ENCODE measurements at places on chromosomes 11 and 22. TPM values are rescaled to one million over a fixed set of nuclear protein-coding genes. Genes with fewer than 3 reads are reported as not detected.

Gene OR51A4
- not detected for total RNA-seq

Gene FOLR2
- total RNA-seq = not detected

Gene KCTD21
- 7.1 TPM for total RNA-seq

Gene GSTT2B
- 0.81 TPM for total RNA-seq

Gene NEFH
- total RNA-seq = not detected

Gene FIBIN
- not detected for total RNA-seq

Gene NRIP3
- 4.5 TPM for total RNA-seq

GRCh38 chr11:67499808-67500483 is 5.2 kb downstream of the PITPNM1 start:
- DNase-seq = no peak

DNA sequence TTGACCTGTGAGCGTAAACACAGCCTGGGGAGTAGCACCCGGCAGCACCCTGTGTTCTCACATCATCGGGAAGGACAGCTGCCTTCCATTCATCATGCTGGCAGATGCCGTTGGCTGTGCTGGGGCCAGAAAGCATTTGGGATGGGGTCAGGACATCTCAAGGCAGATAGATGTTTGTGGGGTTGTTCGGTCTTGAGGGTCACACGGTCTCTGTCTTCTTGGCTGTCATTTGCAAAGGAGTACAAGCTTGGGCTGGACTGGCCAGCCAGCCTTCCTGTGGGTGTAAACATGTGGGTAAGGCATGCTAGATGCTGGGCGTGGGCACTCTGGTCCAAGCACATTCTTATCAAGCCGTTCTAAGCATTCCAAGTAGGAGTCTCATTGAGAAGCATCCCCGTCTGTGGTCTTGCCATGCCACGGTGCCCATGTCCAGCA is 81.4 kb downstream of the TBC1D22A start:
- no peak for DNase-seq

GRCh38 chr11:1924181-1924580 is 4.7 kb downstream of the TNNT3 start:
- no peak for DNase-seq

DNA sequence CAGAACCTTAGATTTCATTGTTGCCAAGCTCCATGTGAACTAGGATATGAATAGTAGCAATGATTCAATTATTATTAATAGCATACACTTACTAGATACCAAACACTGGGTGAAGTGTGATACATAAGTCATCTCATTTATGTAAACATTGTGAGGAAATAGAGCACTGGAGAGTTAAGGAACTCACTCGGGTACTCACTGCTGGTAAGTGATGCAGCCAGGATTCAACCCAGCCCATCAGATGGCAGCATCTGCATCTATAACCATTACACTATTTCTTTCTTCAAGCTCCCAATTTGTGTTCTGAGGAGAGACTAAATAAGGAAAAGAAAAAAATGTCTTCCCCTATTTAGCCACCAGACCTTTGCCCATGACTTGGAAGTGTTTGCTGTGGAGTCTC is 10.2 kb upstream of the ALG8 start:
- no peak for DNase-seq

DNA sequence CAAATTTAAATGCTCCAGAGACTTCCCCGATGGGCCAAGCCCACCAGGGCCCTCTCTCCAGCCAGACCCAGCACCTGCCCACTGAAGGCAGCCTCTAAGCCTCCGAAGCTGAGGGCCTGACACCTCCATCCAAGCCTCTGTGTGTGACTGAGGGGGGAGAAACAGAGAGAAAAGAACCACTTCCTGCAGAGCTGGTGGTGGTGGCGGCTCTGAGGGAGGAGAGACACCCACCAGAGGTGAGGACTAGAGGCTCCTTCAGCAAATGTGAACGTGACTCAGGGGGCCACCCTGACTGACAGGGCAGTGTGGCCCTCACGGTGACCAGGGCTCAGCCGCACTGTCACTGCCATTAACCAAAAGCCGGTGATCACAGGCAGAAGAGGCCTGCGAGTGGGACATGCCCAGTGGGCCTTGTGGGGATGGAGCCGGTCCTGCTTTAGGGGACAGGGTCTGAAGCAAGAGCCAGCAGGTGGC is 31.0 kb upstream of the CD5 start:
- no peak for DNase-seq

- no peak for DNase-seq
These were observed 20.8 kb upstream of the JAM3 start for GRCh38 chr11:134048028-134048427.

GRCh38 chr11:121688055-121688491 is 235.3 kb upstream of the SORL1-AS1 start:
- no peak for DNase-seq

DNA sequence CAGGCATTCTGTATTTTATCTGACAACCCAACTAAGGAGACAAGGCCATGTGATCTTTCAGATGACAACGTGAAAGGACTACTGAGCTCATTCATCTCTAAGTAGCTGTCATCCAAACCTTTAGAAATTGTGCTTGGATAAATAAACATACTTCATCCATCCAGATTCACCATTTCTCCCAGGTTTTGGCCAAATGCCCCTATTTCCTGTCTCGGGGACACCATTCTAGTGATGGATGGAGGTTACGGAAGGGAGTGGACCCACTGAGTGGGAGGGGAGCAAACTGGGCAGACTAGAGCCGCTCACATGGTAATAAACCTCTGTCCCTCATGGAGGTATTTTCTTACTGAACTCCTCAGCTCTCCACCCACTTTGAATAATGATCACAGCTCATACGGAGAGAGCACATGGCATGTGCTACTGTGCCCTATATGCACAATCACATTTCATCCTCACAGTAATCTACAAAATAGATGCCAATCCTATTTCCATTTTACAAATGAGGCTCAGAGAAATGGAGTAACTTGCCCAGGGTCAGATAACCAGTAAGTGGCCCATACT is 114.4 kb downstream of the SLC1A2 start:
- no peak for DNase-seq

- DNase-seq = no peak
These were observed 35.7 kb upstream of the ARFGAP3 start for GRCh38 chr22:42892571-42893316.

- no peak for DNase-seq
These were observed 38.1 kb downstream of the AMPD3 start for GRCh38 chr11:10493041-10493663.

DNA sequence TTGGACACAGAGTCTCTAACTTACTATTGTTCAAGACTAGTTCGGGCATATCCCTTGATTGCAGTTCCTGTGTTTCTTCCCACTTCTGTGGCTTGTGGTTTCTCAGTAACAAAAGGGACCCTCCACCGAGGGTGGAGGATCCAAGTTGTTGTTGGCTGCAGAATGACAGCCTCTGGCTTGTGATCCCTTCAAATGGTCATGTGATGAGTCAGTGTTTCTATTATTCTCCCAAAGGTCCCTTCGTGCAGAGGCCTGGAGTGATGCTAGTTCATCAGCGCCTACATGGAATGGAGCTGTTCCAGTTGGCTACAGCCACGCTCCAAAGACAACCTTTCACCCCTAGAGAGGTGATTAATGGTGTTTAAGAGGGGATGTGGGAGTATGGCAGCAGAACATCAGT is 2.6 kb upstream of the VWCE start:
- DNase-seq = peak; percentile 92

DNA sequence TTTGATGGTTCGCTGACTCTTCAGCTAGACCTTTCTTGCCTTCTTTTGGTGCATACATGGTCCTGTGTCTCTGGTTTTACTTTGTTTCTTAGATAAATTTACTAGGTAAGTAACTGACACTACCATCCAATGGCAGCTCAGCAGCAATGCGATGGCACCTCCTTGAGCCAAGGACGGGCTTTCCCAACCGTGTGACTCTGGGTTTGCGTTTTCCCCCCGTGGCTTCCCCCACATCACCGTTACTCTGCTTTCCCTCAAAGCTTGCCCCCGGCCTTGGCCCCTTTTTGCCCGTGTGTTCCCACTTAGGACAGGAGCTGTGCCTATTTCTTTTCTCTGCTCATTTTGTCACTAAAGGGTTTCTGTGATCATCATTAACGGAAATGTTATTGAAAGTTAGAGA is 41.5 kb downstream of the TBC1D22A start:
- DNase-seq = no peak

GRCh38 chr22:20036084-20036482 is 15.2 kb downstream of the TANGO2 start:
- DNase-seq = no peak

GRCh38 chr11:82989628-82990404 is 81.9 kb downstream of the RAB30 start:
- no peak for DNase-seq

DNA sequence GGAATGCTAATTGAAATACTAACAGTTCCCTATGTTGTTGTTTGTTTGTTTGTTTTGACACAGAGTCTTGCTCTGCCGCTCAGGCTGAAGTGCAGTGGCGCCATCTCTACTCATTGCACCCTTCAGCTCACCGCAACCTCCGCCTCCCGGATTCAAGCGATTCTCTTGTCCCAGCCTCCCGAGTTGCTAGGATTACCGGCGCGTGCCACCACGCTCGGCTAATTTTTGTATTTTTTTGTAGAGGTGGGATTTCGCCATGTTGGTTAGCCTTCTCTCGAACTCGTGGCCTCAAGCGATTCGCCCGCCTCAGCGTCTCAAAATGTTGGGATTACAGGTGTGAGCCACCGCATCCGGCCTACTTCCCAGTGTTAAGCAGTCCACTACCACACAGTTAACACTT is 42.0 kb downstream of the OR4D9 start:
- DNase-seq = no peak

- DNase-seq = no peak
These were observed 13.6 kb downstream of the C2CD3 start for GRCh38 chr11:74157169-74157568.

DNA sequence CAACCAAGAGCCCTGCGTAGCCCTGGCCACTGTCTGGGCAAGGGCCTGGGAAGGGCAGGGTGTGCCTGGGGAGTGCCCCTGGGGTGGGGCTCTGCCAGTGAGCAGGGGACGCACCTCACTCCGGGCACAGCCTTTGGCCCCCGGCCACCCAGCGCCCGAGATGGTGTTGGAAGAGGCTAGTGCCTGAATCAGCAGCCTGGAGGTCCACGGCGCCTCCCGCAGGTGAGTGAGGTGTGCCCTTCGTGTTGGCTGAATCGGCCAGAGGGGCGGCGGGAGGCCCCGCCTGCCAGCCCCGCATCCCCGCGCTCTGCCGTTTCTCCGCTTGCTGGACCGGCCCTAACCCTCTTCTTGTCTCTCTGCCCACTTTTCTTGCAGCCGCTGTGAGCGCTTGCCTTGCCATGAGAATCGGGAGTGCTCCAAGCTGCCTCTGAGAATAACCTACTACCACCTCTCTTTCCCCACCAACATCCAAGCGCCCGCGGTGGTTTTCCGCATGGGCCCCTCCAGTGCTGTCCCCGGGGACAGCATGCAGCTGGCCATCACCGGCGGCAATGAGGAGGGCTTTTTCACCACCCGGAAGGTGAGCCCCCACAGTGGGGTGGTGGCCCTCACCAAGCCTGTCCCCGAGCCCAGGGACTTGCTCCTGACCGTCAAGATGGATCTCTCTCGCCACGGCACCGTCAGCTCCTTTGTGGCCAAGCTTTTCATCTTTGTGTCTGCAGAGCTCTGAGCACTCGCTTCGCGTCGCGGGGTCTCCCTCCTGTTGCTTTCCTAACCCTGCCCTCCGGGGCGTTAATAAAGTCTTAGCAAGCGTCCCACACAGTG is 60.1 kb downstream of the FBLN1 start:
- DNase-seq = no peak

- DNase-seq = peak; percentile 98
These were observed 62.9 kb upstream of the ATXN10 start for GRCh38 chr22:45608763-45609180.

GRCh38 chr22:40042312-40042711 is 47.6 kb downstream of the FAM83F start:
- DNase-seq = no peak

- DNase-seq = no peak
These were observed 5.9 kb upstream of the RNH1 start for GRCh38 chr11:512761-513595.

DNA sequence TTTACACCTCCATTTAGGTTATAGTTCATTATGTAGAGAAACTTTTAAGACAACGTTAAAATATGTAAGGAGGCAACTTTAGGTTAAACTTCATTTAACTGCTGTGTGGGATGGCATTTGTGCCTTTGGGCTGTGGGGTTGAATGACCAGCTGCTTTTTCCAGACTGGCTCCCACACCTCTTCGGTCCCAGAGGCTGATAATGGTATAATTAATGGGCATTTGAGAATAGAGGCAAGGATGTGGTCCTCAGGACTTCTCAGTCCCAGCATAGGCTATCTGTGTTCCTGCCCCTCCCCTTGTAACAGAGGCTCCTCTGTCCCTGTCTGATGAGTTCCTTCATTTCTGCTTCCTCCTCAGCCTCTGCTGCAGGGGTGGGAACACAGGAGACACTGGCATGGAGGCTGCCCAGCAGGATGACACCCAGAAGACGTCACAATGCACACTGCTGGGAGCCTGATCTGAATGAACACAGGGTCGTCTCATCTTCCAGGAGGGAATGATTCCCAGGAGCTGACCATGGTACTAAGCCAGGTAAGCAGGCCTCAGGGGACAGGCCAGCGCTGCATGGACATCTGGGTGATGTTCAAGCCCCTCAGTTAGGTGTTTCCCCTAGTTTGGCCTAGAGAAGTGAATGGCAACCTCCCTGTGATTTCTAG is 17.1 kb upstream of the GNAZ start:
- DNase-seq = no peak

GRCh38 chr11:12524865-12525264 is 147.5 kb downstream of the PARVA start:
- no peak for DNase-seq

DNA sequence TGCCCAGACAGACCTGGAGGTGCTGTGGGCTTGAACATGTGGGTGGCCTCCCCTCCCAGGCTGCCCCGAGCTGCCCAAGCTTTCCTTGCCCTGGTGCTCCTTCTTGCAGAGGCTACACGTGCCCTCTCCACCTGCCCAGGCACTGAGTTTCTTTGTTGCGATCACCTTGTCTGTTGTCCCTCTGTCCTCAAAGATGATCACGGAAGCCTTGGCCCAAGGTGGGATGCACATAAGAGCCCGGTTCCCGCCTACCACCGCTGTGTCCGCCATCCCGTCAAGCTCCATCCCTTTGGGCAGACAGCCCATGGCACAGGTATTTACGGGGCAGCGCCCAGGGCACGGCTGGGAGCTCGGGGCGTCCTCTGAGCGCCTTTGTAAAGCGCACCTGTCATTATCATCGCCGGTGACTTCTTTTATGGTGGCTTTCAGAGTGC is 67.5 kb downstream of the MED15 start:
- no peak for DNase-seq

DNA sequence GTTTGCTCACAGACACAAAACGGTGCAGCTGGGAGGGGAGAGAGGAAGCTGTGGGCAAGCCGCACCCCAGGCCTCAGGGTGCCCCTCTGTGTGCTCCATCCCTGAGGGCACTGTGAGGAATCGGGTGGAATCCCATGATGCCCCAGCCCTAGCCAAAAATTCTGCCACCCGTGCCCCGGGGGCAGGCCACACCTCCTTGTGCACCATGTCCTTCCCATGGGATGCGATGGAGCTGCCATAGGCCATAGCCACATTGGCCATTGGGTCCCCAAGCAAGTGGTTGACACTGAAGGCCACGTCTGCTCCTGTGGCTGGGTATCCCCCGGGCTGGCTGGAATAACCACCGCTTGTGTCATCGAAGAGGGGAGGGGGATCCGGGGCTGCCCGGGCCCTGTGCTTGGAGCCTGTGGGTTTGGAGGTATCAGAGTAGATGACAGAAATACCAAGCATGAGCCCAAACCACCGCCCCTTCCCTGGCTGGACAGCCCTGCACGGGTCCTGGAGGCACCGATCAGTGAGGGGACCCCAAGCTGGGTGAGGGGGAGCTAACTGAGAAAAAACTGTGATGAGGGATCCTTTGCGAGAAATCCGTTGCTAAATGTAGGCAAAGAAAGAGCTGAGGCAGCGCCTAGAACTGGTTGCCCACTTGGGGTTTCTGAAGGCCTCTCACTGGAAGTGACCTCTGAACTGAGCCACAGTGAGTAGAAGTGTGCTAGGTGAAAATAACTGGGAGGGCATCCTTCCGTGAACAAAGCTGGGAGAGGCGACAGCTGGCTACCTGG is 863 bp downstream of the YIF1A start:
- no peak for DNase-seq

All from Caki2 (cell line).